ENCODE measurements at places on chromosomes 6 and 20.

- no peak for DNase-seq
These were observed 223.6 kb downstream of the TTLL2 start for GRCh38 chr6:167548451-167548850.

DNA sequence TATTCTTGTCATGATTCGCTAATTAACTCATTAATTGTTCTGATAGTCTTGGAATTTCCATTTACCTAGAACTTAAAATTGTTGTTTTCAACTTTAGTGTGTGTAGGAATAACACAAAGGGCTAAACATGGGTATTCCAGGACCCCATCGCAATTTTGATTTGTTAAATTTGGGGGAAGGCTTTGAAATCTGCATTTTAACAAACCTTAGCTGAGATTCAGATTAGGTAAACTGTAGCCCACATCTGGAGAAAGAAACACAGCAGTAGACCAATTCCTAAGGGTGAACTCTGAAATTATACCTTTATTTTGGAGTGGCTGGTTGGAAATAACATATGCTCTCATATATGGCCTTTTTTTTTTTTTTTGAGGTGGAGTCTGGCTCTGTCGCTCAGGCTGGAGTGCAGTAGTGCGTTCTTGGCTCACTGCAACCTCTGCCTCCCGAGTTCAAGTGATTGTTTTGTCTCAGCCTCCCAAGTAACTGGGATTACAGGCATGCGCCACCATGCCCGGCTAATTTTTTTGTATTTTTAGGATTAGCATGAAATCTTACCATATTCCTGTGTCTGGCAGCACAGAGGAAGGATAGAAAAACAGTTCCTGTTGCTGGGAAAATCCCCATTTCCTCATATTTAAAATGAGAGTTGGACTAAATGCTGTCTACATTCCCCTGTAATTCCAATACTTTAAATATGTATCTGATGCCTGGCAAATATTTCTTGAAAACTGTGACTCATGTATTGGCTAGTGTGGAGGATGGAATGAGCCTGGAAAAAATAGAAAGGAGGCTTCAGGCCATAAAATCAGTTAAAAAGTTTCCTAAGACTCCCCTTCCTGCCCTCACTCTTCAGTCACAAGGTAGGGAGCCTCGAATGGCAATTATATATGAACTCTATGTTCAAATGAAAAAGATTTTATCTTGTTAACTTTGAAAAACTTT is 96.7 kb upstream of the FAM184A start:
- DNase-seq, result no peak

DNA sequence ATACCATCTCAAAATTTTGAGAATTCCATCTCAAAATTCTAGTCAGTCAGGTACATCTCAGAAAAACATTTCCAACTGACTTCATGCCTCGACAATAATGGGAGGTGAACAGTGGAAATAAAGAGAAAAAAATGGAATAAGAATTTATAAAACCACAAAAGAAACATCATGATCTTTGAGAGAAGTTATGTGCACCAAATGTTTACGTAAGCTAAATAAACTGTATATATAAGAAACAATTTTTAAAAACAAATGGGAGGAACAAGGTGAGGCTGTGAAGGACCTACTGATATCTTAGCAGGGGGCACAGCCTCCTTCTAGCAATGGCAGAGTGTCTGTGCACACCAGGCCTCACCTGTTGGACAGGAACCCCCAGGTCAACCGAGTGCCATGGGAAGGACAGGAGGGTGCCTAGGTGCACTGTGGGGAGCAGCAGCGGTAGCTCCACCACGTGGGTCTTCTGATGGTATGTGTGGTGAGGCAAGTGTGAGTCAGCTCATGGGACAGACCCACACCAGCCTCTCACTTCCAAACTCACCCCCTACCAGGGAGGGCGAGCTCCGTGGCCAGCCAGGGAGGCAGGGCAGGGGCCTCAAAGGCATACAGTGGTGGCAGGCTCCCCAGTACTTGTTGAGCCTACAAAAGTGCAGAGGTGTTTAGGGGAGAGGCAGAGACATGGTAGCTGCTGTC is 23.2 kb downstream of the DIDO1 start:
- no peak for DNase-seq

- DNase-seq, result no peak
These were observed 1055.1 kb upstream of the GJE1 start for GRCh38 chr6:141077355-141078333.

GRCh38 chr6:37372116-37372515 is 18.3 kb downstream of the RNF8 start:
- DNase-seq, result no peak

DNA sequence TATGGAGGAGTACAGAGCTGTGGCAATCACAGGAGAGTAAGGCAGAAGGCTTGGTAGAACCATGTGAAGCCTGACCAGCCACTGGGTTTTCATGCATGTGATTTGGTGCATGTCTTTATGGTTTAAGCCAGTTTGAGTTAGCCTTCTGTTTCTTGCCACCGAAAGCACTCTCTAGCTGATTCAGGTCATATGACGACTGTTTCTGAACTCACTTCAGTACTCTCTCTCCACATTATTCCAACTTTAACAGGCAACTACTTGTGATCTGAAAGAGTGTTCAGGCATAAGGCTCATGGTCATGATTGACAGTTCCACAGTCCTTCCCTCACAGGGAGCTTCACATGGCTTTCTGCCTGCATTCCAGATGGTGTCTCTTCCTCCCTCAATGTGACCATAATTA is 63.3 kb upstream of the TAB2 start:
- DNase-seq, result no peak

- no peak for DNase-seq
These were observed 761 bp upstream of the NR2E1 start for GRCh38 chr6:108164815-108165706.

GRCh38 chr6:154491567-154492470 is 18.7 kb downstream of the CNKSR3 start:
- no peak for DNase-seq

GRCh38 chr6:88780714-88781389 is 182.6 kb downstream of the RNGTT start:
- DNase-seq, result peak; percentile 51

DNA sequence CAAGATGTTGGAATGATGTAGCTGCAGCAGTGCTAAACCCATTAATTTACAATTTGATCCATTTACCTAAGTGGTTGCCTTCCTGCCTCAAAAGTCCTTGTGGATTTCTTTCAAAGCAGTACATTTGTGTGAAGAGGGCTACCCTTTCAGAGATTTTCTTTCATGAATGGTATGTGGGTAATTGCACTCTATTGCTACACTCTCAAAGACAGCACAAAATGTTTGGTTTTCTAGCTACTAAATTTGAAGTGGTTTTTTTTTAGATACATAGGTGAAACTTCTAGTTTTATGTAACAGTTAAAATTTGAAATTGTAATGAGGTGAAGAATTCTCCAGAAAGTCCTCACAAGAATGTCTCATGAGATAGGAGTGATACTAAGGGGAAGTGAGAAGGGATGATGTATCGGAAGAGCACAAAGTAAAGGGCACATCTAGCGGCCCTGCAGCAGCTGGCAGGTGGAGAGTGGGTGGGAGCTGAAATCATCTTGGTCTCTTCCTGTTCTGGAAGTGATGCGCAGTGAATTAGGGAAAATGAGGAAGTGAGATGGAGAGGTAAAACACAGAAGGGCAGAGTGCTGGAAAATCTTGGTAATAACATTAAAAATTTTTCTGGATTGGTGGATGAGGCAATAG is 236.8 kb upstream of the MAN1A1 start:
- DNase-seq, result no peak
